Daoy (cell line): ENCODE measurements at places on chromosomes 11 and 22.
A peak's percentile ranks its signal among the peaks of the same experiment; 100 is the strongest.

- DNase-seq, result no peak
These were observed 45.3 kb downstream of the TMEM135 start for GRCh38 chr11:87083029-87083428.

- peak; percentile 77 for DNase-seq
These were observed 1.2 kb downstream of the BID start for GRCh38 chr22:17772958-17773605.

- no peak for DNase-seq
These were observed 32.4 kb downstream of the KCNQ1 start for GRCh38 chr11:2477254-2477653.

GRCh38 chr11:30326114-30326778 lies 3.3 kb downstream of the ARL14EP start:
- DNase-seq, result no peak

- no peak for DNase-seq
These were observed 961 bp downstream of the KCNA4 start for GRCh38 chr11:30015725-30016412.

GRCh38 chr11:96203567-96204365 lies 139.2 kb downstream of the MAML2 start:
- no peak for DNase-seq

- no peak for DNase-seq
These were observed 82.7 kb downstream of the TP53I11 start for GRCh38 chr11:44868021-44868420.

DNA sequence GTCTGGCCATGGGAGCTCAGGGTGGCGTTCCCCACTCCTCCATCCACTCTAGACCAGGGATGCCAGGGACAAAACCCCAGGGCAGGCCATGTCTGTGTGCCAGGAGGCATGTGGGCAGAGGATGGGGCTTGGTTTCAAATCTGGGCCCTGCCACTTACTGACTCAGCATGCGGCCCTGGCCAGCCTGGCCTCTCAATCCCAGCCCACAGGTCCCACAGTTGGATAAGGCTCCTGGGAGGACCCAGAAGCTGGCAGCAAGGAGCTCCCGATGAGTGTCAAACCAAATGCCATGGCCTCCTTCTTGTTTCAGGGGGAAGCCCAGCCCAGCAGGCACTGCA lies 1290.4 kb downstream of the BRD1 start:
- DNase-seq, result no peak

DNA sequence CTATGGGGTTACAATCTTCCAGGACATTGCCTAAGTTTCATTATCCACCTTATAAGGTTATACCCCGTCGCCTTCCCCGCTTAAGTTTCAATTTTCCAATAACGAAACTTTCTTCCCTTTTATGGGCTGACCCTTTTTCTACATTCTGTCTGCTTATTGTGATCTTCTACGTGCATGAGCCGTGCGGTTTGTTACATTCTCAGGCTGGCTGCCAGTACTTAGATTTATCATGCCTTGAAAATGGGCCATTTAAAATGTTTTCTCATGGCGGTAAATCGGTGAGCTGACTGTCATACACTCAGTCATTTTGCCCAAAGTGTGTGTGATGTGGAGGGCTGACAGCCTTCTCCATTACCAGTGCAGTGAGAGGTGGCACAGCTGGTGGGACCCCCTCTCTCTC lies 23.3 kb downstream of the DGCR6L start:
- no peak for DNase-seq

GRCh38 chr11:81365496-81365895 lies 1368.2 kb downstream of the FAM181B start:
- DNase-seq, result no peak

DNA sequence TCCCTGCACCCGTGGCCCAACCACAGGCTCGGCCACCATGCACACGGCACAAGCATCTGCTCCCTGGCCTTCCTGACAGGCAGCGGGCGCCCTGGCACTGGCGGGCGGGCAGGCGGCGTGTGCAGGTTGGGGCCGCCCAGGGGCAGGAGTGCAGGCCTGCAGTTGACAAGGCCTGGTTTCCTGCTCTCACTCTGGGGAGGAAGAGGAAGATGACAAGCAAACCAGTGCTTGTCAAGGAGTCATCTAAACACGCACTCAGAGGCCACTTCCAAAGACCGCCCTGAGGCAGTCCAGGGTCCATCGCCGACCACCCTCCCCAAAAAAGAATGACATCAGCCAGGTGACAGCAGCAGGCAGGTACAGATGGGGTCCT lies 65.3 kb upstream of the LINC01488 start:
- DNase-seq, result no peak

- no peak for DNase-seq
These were observed 517.9 kb upstream of the RAG2 start for GRCh38 chr11:37115963-37116362.

- DNase-seq, result no peak
These were observed 88.8 kb upstream of the BARX2 start for GRCh38 chr11:129286813-129287212.

- DNase-seq, result no peak
These were observed 871.5 kb upstream of the CCDC90B start for GRCh38 chr11:84157639-84158038.

DNA sequence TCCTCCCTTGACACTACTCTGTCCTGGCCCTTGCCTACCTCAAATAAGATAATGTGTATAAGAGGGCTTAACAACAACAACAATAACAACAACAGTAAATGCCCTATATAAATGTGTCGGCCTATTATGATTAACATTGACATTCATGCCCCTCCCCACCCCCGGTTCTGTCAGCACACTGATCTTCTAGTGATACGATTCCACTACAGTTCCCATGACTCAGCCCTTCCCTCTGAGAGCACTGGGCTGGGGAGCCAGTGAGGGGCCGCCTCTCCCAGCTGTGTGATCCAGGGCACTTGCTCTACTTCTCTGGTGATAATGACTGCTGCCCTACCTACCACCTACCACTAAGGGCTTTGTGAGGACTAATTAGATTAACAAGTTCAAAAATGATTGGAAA lies 92.2 kb upstream of the PHOX2A start:
- DNase-seq, result no peak

DNA sequence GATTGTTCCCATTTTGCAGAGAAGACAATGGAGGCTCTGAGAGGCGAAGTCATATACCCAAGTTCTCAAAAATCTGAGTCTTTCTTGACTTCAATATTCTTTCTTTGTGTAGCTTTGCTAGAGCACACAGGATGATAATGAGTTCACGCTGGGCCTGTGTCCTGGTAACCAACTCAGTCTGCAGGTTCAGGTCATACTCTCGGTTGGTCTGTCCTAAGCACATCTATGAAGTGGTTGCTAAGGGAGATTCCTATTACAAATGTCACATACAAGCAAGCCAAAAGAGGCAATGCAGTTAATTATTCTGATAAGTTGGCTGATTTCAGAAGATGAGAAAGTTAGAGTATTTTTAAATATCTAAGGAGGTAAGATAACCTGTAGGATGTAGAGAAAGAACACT lies 481.0 kb downstream of the SOX6 start:
- no peak for DNase-seq

GRCh38 chr22:45544588-45545170 lies 42.0 kb downstream of the FBLN1 start:
- DNase-seq, result peak; percentile 49

DNA sequence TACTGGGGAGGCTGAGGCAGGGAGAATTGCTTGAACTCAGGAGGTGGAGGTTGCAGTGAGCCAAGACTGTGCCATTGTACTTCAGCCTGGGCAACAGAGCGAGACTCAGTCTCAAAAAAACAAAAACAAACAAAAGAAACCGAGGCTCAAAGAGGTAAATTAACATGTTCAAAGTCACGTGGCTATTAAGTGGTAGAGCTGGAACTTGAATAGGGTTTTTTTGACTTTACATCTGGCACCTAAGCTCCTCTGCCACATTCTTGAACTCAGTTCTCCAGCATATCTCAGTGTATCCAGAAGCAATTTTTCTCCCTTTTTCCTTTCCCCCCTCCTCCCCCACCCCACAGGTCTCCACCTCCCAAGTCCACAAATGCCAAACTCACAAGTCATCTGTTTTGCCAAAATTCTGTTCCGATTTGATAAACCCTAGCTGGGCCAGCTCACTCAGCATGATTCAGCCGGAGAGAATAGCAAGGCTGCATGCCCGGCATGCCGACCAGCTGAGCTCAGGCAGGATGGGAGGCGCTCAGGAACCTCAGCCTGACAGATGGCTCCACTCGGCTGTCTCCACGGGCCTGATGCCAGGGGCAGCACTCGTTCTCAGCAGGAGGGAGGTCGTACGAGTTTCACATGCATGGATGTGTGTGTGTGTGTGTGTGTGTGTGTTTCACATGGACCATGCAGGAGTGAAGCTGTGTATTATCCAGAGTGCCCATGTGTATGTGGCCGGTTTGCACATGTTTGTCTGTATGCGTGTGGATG lies 63.2 kb upstream of the RRAS2 start:
- peak; percentile 98 for DNase-seq

- DNase-seq, result no peak
These were observed 54.1 kb downstream of the CHRDL2 start for GRCh38 chr11:74677131-74677530.

- DNase-seq, result no peak
These were observed 45.4 kb upstream of the ISX start for GRCh38 chr22:35020517-35020916.

GRCh38 chr11:117771197-117771596 lies 25.8 kb downstream of the DSCAML1 start:
- no peak for DNase-seq

GRCh38 chr11:96199563-96200025 lies 143.4 kb downstream of the MAML2 start:
- DNase-seq, result no peak
